Heart right ventricle (tissue), 16 donors: ENCODE measurements at places on chromosomes 7 and 10. TPM values are rescaled to one million over a fixed set of nuclear protein-coding genes. Genes with fewer than 3 reads are reported as not detected.

Gene EZH2
- total RNA-seq: 1.0 TPM

DNA sequence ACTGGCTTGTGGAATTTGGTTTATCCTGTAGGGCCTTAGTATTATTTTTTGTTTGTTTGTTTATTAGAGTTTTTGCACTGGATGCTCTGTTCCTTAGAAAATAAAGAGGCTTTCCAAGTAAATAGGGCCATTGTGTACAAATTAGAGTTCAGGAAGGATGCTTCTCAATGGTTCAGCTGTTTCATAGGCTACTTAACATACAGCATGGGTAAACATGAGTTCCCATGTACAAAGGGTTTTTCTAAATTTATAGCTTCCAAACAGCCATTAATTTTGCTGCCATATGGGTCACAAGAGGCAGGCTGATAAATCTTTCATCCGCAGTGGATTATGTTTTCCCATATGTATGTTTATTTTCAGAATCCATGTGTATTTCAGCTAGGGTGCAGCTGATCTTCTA lies 121.6 kb upstream of the WDR11 start:
- H3K27me3 ChIP-seq: no peaks in the 10 kb centered on the region
- no peaks in the 10 kb centered on the region for H3K4me1 ChIP-seq
- H3K27ac ChIP-seq: no peak overlapping the region
- DNase-seq: no peak

Gene FFAR4
- not detected for total RNA-seq

GRCh38 chr10:85914720-85915119 lies 451.9 kb downstream of the GRID1 start:
- no peak overlapping the region for H3K27ac ChIP-seq
- H3K4me3 ChIP-seq: no peak overlapping the region
- H3K4me1 ChIP-seq: peaks cover 3% of the 10 kb centered on the region
- no peak for DNase-seq
- H3K27me3 ChIP-seq: peaks cover 4% of the 10 kb centered on the region
- H3K36me3 ChIP-seq: no peaks in the 10 kb centered on the region

Gene CDC14C
- not detected for total RNA-seq

DNA sequence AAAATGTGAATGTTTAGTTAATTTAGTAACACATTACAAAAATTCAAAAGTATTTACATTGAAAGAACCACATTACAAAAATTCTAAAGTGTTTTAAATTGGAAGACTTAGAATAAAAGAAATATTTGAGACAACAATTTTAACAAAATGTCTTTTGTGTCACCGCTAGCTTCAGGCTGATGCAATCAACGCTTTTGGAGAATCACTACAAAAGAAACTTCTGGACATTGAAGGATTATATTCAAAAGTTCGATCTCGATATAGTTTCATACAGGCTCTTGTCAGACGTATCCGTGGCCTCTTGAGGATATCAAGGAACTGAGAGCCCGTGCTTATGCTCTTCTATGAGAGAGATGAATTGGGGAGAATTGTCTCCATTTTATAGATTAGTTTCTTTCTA lies 14.1 kb upstream of the STMP1 start:
- no peaks in the 10 kb centered on the region for H3K27me3 ChIP-seq
- no peak for DNase-seq
- H3K36me3 ChIP-seq: no peaks in the 10 kb centered on the region
- H3K4me1 ChIP-seq: no peaks in the 10 kb centered on the region

Gene ZDHHC4
- total RNA-seq: 41.8 TPM

Gene GPR158
- not detected for total RNA-seq

- no peaks in the 10 kb centered on the region for H3K27me3 ChIP-seq
- no peak overlapping the region for H3K4me3 ChIP-seq
- H3K4me1 ChIP-seq: peaks cover 10% of the 10 kb centered on the region
Measured at GRCh38 chr10:133262696-133263095, 14.0 kb downstream of the ADAM8 start.
